Psoas muscle (tissue), 8 donors: ENCODE measurements at places on chromosomes 6 and 20. TPM values are rescaled to one million over a fixed set of nuclear protein-coding genes. Genes with fewer than 3 reads are reported as not detected.

TXLNB gene
- 147 TPM for total RNA-seq

RMND1 gene
- total RNA-seq, result 8.1 TPM

DNA sequence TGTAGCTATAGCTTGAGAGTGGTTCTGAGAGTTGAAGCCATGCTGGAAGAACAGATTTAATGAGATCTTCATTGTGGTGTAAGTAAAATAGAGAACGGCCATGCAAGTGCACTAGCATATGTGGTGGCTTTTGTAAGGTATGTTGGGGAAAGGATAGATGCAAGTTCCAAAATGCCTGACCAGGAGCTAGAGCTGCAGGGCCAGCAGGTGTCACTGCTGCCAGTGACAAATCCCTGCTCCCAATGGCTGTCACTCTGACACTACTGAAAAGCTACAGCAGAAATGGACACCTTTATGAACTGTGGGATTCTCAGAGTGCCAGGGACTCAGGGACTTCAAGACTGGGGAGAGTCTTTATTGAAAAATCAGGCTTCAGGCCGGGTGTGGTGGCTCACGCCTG, 23.1 kb upstream of the VIP start:
- no peaks in the 10 kb centered on the region for H3K36me3 ChIP-seq
- no peaks in the 10 kb centered on the region for H3K4me1 ChIP-seq
- DNase-seq, result no peak
- no peak overlapping the region for H3K27ac ChIP-seq
- no peak overlapping the region for H3K4me3 ChIP-seq

DNA sequence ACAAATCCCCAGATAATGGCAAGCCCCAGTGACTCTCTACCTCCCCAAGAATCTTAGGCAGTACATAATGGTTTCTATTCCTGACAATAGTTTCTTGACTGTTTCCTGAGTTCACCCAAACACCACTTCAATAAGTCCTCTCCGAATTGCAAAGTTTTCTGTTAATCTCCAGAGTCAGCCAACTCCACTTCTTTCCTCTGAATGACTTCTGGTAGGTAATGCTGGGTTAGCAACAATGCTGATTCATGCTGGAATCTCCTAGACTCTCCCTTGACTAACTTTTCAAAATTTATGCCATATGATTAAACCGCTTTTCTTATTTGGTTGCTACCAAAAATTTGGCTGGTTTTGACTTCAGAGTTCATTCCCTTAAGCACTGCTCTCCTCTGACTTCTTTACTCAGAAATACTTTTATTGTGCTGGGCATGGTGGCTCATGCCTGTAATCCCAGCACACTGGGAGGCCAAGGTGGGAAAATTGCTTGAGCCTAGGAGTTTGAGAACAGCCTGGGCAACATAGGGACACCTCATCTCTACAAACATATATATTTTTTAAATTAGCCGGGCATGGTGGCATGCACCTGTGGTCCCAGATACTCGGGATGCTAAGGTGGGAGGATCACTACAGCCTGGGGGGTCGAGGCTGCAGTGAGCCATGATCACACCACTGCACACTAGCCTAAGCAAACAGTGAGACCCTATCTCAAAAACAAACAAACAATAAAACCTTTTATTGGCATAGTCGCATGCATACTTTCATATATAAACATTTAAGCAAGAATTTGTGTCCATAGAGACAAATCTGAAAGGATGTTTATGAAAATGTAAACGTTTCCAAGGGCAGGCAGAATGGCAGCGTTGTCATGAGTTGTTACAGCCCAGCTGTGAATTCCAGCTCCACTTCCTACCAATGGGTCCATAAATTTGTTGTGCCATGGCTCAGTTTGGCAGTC, 249.3 kb upstream of the PLN start:
- no peak overlapping the region for H3K4me3 ChIP-seq
- H3K27ac ChIP-seq, result no peak overlapping the region
- H3K4me1 ChIP-seq, result peaks cover 23% of the 10 kb centered on the region
- no peak for DNase-seq
- H3K36me3 ChIP-seq, result no peaks in the 10 kb centered on the region

DNA sequence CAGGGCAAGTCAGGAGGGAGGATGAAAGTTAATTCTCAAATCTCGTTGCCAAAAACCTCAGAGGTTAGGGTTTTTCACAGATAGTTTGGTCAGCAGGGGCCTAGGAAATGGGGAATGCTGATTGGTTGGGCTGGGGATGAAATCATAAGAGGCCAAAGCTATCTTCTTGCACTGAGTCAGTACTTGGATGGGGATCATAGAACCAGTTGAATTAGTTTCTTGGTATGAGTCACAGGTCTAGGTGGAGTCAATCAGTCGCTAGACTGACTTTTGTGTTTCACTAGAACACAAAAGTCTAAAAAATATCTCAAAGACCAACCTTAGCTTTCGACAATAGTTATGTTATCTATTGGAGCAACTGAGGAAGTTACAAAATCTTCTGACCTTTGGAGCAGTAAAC, 368.5 kb downstream of the TBC1D32 start:
- H3K27me3 ChIP-seq, result no peaks in the 10 kb centered on the region
- H3K36me3 ChIP-seq, result no peaks in the 10 kb centered on the region
- no peak overlapping the region for H3K4me3 ChIP-seq
- no peak overlapping the region for H3K27ac ChIP-seq
- no peaks in the 10 kb centered on the region for H3K4me1 ChIP-seq

GRCh38 chr6:6176586-6177228, 143.8 kb downstream of the F13A1 start:
- H3K4me3 ChIP-seq, result no peak overlapping the region
- no peak overlapping the region for H3K27ac ChIP-seq
- no peaks in the 10 kb centered on the region for H3K36me3 ChIP-seq
- H3K27me3 ChIP-seq, result peaks cover 3% of the 10 kb centered on the region

DNA sequence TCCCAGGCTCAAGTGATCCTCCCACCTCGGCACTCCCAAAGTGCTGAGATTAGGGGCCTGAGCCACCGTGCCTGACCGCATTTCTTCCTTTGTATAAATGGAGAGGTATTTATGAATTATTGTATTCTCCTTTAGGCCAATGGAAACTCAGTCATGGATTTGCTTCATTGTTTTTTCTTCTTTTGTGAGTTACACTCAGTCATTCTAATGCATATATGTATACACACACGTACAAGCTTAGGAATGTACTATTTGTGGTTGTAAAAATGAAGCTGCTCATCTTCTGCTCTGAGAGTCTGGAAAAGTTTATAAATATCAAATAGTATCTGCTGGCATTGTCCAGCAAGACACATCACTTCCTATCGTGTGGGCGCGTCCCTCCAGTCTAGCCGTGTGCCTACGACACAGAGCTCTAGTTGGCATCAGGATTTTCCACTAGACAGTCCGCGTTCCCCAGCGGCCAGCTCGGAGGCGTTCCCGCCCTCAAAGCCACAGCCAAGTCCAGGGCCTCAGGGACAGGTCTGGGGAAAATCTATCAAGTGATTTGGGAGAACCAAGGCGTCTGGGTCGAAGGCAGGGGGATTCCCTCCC, 215.2 kb downstream of the NFATC2 start:
- H3K27ac ChIP-seq, result no peak overlapping the region
- H3K36me3 ChIP-seq, result no peaks in the 10 kb centered on the region
- DNase-seq, result no peak
- no peaks in the 10 kb centered on the region for H3K4me1 ChIP-seq

DNA sequence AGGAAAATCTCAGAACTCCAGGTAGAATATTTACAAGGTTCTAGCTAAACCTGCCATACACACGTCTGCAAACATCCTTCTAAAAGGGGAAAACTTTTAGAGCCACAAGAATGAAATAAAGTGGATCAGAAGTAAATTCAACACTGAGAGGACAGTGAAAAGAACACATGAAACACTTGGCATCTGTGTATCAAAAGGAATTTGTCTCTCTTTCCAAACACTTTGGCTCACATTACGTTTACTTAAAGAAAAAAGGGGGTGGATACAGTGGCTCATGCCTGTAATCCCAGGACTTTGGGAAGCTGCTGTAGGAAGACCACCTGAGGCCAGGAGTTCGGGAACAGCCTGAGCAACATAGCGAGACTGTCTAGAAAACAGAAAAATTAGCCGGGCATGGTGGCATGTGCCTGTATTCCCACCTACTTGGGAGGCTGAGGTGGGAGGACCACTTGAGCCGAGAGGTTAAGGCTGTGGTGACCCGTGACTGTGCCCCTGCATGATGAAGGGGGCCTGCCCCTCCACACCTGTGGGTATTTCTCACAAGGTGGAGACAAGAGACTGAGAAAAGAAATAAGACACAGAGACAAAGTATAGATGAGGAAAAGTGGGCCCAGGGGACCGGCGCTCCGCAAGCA, 35.4 kb downstream of the NINL start:
- no peaks in the 10 kb centered on the region for H3K36me3 ChIP-seq
- no peaks in the 10 kb centered on the region for H3K27me3 ChIP-seq
- H3K4me1 ChIP-seq, result no peaks in the 10 kb centered on the region
- H3K27ac ChIP-seq, result no peak overlapping the region
- no peak overlapping the region for H3K4me3 ChIP-seq

DNA sequence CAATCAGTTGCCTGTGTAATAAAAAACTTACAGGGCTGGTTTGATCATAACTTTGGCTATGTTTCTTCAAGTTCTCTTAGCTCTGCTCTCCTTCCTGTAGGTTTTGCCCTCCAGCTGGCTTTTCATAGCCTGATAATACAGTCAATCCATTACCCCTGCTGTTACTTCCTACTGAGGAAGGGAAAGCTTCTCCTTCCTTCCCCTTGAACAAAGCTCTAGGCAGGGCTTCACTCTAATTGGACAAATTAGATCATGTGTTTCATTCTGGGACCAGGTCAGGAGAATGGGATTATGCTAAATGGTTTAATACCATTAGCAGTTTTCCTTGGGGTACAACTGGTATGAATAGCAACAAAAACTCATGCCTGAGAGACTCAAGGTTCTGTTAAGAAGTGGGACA, 106.8 kb upstream of the MCHR2 start:
- no peak overlapping the region for H3K27ac ChIP-seq
- H3K27me3 ChIP-seq, result no peaks in the 10 kb centered on the region
- no peak for DNase-seq

- H3K4me3 ChIP-seq, result no peak overlapping the region
- no peak overlapping the region for H3K27ac ChIP-seq
- peak; percentile 71 for DNase-seq
- H3K27me3 ChIP-seq, result no peaks in the 10 kb centered on the region
Measured at GRCh38 chr20:17626217-17627007, 55.6 kb downstream of the RRBP1 start.

DNA sequence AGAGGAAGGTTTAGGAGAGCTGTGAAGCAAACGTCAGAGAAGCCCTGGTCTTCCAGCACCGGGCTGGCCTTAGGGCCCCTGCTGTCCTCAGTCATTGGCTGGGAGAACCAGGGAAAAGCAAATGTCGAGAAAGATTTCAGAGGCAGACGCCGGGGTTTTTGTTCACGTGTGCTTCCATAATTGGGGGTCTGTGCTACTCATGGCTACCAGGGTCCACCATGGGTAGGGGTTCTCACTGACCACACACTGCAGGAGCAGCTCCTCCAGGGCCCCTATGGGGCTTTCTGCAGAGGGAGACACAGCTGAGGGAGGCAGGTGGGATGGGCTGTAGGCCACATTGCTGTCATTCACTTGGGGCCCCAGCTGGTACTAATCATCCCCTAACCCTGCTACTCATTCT, 291.8 kb upstream of the FOXQ1 start:
- no peak overlapping the region for H3K27ac ChIP-seq
- no peak overlapping the region for H3K4me3 ChIP-seq
- no peaks in the 10 kb centered on the region for H3K4me1 ChIP-seq

DNA sequence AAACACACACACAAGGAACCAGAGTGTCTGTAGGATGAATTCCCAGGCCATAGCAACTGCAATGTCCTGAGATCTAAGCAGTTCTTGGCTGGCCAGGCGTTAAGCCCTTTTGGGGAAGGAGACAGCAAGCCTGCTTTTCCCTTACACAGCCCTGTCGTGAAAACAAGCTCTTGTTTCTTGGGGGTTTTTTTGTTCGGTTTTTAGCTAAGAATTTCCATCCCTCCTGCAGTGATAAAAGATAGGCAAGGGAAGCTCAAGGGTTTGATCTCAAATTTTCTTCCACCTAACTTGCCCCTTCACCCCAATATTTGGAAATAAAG, 1.5 kb downstream of the TNFRSF21 start:
- no peak overlapping the region for H3K27ac ChIP-seq
- DNase-seq, result no peak
- H3K4me1 ChIP-seq, result peaks cover 3% of the 10 kb centered on the region
- peak overlapping the region; percentile 86 for H3K4me3 ChIP-seq
- H3K36me3 ChIP-seq, result no peaks in the 10 kb centered on the region
- no peaks in the 10 kb centered on the region for H3K27me3 ChIP-seq

DNA sequence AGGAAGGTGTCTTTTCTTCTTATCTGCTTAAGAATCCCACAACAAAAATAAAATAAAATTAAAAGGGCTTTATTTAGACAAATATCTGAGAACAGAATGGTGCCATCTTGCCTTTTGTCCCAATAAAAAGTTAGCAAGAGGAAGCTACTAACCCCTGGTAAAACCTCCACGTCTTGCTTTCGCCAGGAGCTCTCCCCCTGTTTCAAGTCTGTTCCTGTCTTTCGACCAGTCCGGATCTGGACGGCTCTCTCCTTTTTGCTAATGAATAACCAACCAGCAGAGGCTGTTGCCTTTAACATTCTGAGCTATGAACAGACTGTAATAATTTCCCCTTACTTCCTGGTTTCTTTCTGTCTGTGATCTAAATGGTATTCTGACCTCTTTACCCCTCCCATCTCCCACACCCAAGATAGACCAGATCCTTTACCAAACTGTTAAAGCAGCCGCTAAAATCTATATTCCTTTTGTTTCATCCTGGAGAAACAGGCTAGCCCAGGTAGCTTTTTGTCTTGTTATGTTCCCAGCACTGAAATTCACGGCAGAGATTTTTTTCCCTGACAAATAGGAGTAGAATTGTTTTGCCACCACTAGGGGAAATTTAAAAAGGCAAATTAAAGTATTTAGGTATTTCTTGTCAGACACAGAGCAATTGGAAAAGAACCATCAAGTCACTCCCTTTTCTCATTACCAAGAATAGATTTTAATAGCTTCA, at the start of gene FRK:
TSS of gene FRK (minus strand) at position 320 of the 712 bp plus-strand sequence. CDS start 580 bp downstream, outside the sequence.
- no peaks in the 10 kb centered on the region for H3K36me3 ChIP-seq
- H3K27me3 ChIP-seq, result no peaks in the 10 kb centered on the region
- peak; percentile 17 for DNase-seq

- peaks cover 21% of the 10 kb centered on the region for H3K4me1 ChIP-seq
- no peaks in the 10 kb centered on the region for H3K27me3 ChIP-seq
Measured at GRCh38 chr6:20744911-20745557, 210.8 kb downstream of the CDKAL1 start.

DNA sequence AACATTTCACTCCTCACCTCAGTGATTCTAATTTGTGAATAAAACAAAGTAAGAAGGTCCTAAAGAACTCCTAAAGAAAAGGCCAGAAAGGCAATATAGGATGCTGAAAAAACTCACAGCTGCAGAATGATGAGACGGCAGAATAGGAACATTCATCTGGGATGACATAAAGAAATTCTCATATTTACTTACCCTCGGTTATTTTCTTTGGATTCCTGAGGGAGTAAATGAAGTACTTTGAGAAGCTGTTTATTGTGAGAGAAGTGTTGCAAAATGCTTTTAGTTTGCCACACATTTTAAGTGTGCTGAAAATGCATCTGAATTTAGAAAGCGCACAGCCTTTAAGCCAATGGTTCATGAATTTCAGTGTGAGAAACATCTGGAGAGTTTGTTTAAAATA, 35.7 kb upstream of the RBL1 start:
- H3K4me3 ChIP-seq, result no peak overlapping the region
- no peak overlapping the region for H3K27ac ChIP-seq
- H3K27me3 ChIP-seq, result no peaks in the 10 kb centered on the region
- no peaks in the 10 kb centered on the region for H3K4me1 ChIP-seq
- H3K36me3 ChIP-seq, result no peaks in the 10 kb centered on the region
